SW 1271 (cell line): ENCODE measurements at places on chromosomes 11 and 22.
A peak's percentile ranks its signal among the peaks of the same experiment; 100 is the strongest.

DNA sequence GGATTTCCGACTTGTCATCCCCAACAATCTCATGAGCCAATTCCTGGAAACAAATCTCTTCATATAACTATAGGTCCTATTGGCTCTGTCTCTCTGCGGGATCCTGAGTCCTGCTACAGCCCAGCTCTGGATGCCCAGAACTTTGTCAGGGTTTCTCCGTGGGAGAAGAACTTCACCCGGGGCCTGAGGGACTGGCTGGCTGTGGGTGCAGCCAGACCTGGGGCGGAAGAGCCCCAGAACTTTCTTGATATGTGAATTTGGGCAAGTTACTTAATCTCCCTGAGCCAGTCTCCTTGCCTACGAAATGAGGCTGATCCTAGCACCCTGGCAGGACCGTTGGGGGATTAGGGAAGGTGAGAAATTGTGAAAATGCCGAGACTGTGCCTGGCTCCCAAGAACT, 6.6 kb upstream of the TRIM29 start:
- no peak for DNase-seq

DNA sequence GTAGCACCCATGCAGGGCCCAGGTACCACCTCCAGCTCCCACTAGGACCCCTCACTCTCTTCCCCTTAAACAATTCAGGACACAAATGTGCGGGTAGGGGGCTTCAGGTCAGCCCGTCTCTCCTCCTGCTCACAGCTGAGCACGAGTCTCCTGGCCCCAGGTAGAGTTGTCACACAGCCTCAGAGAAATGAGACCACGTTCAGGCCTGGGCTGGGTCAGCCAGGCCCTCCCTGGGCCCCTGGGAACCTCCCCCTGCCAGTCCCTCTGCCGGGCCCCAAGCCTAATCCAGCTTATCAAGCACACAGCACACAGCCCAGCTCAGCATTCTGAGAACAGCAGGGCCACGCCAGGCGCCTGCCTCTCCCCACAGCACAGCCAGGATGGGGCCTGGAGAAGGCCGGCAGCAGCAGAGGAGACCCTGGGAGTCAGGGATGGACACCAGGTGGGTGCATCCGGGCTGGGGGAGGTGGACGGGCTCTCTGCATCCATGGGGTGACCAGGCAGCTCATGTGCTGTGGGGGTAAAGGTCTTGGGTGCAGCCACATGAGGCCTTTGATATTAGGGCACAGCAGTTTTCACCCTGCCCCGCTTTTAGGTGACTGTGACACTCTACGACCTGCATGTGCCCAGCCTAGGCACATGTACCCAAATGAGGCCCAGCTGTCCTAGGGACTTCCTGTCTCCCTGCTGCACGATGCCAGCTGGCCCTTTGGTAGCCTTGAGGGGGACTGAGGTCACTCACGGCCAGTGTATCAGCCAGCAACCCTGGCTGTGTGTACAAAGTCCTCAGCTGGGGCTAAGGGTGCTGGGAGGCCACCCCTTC, 87.0 kb downstream of the MORC2 start:
- DNase-seq: no peak

DNA sequence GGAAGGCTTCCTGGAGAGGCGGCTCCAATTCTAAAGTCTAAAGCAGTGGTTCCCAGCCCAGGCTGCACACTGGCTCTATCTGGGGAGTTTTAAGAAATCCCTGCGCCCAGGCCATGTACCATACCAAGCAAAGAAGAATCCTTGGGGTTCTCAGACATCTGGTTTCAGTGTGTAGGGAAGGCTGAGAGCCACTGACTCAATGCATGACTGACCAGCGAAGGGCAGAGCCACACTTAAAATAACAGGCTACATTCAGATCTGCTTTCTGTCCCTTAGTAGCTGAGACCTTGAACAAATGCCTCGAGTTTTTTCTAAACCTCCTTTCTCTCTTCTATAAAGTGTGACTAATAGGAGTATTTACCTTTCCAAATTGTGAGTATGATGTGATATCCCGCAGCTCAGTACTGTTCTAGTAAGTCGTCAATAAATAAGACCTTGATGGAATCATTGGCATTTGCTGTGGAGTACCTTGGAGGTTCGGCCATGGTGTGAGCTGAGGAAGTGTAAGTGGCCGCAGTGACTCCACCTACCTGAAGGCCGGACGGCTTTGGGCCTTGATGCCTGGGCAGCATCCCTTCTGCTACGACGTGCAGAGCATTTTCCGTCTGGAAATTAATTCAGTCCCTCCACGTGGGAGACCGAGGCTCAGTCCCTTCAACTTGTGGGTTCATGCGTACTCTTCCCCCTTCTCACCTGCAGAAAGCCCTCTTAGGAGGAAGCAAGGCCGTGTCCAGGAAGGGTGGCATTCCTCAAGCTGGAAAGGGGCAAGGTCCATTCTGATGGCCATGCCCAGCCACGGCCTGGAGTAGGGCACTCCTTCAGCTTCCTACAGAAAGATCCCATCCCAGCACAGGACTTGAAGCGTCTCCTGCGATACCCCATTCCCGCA, 25.1 kb downstream of the GLB1L2 start:
- DNase-seq: no peak

DNA sequence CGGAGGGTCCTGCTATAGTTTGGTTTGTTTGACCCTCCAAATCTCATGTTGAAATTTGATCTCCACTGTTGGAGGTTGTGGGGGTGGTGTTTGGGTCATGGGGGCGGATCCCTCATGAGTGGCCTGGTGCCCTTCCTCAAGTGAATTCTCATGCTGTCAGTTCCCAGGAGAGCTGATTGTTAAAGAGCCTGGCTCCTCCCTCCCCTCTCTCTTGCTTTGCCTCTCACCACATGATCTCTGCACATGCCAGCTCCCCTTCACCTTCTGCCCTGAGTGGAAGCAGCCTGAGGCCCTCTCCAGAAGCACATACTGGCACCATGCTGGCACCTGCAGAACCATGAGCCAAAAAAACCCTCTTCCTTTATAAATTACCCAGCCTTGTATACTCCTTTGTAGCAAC, 7.1 kb downstream of the TSPAN18 start:
- DNase-seq: no peak

DNA sequence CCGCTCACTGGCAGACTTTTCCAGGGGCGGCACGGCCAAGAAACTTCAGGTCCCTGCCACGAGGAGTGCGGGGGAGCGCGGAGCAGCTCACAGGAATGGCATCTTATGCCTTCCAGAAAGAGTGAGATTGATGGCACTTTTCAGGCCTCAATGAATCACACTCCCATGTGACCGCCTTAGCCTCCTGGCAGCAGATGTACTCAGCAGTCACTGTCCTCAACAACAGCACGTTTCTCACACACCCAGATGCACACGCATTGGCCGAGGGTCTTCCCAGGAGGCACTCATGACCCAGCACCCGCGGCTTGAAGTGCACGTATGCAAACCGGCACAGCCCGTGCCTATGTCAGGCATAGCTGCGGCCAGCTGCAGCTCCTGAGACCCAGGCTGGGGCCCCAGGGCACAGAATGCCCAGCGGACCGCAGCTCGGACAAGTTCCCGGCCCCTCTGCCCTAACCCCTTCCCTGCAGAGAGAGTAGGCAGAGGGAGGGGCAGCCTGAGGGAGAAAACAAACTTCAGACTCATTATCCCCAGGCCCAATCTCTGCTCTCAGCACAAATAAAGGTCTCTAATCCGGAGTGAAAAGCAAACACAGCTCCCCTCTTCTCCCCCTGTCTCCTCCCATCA, 48.3 kb downstream of the RPUSD4 start:
- DNase-seq: no peak

GRCh38 chr11:64074239-64074638, 38.5 kb downstream of the FLRT1 start:
- DNase-seq: no peak

DNA sequence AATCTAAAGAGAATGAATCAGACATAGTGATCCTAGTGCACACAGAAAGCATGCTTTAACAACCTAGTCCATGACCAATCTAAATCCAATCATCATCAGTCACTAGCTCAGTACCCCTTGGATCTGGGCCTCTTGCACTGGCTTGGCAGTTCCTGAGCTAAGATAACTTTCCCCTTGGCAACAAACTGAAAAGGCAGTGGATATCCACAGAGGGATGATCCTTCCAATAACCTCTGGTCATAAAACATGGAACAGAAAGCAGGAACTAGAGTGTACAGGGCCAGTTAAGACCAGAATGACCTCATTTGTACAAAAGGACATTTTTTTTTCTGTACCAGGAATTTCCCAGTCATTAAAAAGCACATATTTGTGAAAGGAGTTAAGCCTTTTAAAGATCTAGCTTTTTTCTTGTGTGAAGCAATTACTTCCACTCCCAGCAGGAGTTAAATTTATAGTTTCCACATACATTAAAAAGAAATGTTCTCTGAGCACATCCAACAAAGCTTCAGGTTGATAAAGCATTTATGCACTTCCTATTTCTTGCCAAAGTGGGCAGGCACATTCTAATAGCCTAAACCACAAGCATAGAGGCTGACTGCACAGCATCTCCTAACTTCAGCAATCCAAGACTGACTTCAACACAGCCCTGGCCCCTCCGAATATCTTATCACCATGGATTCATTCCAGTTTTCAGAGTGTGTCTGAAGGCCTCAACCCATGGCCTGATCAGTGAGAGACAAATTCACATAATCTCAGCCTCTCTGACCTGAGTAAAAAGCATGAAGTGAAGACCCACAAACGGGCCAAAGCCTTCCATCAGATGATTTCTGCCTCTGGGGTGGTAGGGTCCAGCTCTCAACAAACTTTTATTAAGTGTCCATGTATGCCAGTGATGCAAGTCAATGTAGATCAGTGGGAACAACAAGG, 29.9 kb downstream of the GUCY1A2 start:
- no peak for DNase-seq

- no peak for DNase-seq
Observed at GRCh38 chr22:38233427-38233826, 31.6 kb downstream of the MAFF start.

- no peak for DNase-seq
Observed at GRCh38 chr11:97079244-97079643, 689.4 kb downstream of the JRKL start.

GRCh38 chr11:121212536-121213361, 79.8 kb upstream of the SC5D start:
- DNase-seq: no peak

DNA sequence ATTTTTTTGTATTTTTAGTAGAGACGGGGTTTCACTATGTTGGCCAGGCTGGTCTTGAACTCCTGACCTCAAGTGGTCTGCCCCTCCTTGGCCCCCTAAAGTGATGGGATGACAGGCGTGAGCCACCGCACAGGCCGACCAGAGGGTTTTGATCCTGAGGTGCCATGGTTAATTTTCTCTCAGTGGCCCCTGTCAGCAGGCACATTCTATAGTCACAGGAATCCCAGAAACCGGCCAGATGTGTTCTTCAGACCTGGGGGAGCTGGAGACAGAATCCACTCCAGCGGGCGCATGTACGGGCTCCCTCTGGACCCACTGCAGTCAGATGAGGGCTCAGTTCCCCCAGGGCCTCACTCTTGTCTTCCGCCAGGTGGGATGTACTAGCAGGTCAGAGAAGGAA, 17.0 kb downstream of the IGLL1 start:
- no peak for DNase-seq

DNA sequence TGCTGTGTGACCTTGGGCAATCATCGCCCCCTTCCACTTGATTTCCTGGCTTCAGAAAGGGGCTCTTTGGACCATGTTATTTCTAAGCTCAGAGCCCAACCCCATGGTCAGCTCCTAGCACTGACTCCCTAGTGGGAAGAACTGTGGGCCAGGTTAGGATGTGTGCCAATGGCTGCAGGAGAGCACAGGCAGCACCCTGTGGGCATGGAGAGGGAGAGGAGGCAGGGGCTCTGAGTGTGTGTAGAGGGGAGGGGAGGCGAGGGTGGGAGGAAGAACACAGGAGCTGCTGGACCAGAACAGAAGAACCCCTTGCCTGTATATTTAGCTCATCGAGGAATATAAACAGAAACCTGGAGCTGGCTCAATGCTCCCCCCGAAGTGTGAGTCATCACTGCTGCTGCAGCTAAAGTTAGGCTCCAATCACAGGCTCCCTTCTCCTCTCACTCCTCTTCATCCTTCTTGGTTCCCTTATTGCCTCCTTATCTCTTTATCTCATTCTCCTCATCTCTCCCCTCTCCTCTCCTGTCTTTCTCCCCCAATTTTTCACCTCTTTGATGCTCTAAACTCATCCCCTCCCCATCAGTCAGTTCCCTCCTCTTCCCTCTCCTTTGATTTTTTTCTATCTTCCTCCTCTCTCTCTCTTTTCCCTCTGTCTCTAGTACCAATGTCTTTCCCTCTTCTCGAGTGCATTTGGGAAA, 14.5 kb upstream of the RPS19BP1 start:
- DNase-seq: no peak

DNA sequence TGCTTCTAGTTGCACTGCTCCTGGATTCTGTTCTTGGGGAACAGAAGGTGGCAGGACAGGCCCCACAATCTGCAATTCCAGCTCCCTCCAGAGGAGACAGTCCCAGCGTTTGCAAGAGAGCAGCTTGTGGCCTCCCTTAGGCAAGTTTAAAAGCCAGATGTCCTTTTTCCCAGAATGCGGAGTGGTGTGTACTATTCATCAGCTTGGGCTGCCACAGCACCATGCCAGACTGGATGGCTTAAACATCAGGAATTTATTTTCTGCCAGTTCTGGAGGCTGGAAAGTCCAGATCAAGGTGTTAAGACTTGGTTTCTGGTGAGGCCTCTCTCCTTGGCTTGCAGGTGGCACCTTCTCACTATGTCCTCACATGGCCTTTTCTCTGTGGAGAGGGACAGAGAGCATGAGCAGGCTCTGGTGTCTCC, 11.7 kb downstream of the MIAT start:
- DNase-seq: peak; percentile 7

DNA sequence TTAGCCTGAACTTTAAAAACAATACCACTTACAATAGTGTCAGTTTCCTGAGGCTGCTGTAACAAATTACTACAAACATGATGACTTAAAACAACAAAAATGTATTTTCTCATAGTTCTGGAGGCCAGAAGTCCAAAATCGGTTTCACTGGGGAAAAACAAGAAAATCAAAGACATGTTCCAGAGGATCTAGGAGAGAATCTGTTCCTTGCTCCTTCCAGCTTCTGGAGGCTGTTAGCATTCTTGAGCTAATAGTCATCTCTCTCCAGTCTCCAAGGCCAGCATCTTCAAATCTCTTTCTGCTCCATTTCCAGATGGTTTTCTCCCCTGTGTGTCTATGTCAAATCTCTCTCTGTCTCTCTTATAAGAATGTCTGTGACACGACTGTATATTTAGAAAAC, 67.6 kb upstream of the TEAD1 start:
- DNase-seq: no peak

DNA sequence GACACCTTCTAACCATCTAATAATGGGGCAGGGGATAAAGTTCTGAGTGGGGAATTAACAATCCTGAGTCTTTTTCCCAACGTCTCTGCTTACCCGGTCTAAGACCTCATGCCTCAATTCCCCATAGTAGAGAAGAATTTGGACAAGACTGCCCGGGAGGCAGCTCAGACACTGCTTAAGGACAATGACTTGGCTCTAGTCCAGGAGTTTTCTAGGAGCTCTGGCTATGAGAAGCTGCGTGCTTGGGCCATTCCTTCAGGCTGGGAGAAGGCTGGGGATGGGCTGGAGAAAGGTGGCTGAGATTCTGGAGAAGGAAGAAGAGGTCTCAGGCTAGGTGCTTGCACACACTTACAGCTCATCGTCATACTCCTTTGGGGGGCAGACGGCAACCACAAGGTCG, 19.8 kb upstream of the ABCC8 start:
- no peak for DNase-seq
